ENCODE measurements at places on chromosomes 13 and 19.

DNA sequence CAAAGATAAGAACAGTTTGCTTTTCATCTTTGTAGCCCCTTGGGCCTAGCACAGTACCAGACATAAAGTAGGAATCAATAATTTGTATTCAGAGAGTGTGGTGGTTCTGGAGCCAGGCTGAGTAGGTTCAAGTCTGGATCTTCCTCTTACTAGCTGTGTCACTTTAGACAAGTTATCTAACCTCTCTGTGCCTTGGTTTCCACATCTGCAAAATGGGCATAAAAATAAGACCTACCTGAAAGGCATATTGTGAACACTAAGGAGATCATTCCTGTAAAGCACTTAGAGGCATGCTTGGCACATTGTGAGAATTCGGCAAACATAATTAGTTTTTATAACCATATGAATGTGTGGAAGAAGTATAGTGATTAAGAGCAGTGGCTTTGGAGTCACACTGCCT is 95.8 kb downstream of the MBNL2 start:
- DNase-seq, result no peak

- no peak for DNase-seq
These were observed 7.9 kb upstream of the RNASEH2B start for GRCh38 chr13:50901701-50902100.

- no peak for DNase-seq
These were observed 14.2 kb downstream of the CRTC1 start for GRCh38 chr19:18697680-18698079.

GRCh38 chr19:17576758-17577456 is 21.5 kb downstream of the COLGALT1 start:
- no peak for DNase-seq

DNA sequence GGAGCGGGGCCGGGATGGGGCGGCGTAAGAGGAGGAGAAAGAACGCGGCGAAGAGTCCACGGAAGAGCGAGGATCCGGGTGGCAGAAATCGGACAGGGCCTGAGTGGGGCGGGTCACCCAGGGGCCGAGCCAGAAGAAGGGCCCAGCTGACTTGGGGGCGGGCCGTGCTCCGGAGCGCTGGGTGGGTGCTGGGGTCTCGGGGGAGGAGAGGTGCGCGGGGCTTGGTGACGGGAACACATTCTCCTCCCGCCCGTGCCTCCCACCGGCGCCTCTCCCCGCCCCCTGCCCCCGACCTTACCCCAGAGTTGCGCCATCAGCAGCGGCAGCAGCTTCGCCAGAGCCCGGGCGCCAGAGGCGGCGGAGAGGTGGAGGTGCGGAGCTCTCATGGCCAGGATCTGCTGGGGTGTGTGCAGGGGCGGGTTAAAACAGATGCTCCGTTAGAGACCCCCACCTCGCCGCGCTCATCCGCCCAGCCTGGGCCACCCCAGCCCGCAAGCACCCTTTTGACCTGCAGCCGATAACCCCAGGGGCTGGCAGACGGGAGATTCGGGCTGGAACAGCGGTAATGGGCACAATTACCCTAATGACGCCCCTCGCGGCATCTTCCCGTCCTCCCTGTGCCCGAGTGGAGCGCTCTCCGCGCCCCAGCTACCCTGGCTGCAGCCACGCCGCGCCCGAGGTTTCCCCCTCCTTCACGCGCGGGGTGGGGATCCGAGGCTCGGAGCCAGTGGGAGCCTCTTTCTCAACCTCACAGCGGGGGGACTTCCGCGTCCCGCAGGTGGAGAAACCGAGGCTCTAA is 565 bp downstream of the KLK10 start:
- no peak for DNase-seq

DNA sequence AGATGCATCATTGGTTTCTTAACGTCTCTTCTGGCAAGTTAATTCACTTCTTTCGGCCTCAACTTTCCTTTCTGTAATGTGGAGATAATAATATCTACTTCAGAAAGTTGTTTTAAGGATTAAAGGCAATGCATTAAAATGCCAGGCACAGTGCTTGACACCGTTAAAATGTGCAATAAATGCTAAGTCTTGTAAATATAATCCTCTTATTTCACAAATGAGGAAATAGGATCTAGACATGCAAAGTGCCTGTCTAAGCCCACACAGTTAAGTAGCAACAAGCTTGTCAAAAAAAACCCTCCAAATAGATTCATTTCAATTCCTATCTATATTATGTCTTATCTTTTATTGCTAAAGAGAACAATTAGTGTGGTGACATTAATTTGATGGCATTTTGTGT is 86.4 kb upstream of the TSC22D1 start:
- no peak for DNase-seq

DNA sequence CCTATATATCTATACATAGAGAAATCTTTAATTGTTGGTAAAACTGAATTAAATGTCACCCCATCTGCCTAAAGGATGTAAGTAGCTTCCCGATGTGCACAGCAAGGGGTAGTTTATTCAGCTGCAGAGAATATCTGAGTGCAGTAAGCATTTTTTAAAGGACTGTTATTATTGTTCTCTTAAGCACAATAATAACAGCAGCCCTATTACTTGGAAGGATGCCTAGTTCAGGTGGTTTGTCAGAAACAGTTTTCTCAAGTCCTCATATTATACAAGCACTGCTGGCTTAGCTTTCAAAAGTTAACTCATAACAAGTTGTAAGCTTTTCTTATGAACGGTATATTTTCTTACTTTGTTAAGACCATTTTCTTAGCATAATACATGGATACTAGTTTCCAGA is 142.6 kb downstream of the CRYL1 start:
- DNase-seq, result no peak

DNA sequence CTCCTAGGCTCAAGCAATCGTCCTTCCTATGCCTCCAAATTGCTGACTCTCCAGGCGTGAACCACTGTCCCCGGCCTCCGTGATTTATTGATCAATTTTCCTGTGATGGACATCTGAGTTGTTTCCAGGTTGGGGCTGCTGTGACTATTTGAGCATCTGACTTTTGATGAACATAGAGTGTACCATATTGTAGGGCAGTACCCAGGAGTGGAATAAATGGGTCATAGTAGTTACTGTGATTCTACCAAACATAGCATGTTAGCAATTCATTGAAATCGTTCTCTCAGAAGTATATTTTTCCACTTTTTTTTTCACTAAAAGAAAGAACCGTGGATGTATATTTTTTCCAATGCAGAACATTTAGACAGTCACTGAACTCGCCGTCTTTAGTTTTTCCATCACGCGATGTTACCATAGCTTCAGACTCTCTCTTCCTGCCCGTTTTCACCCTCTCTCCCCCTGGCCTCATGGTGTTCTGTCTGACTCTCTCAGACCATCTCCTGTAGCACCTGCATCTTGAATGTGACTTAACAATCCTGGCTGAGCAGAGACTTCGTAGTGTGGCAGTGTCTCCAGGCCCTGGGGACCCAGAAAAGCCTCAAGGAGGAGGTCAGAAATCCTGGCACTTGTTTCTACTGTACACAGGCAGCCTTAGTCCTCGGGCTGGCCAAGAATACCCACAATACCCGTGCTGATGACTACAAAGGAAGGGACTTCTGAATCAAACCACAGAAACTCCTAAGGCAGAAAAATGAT is 3.2 kb upstream of the RASGRP4 start:
- no peak for DNase-seq

DNA sequence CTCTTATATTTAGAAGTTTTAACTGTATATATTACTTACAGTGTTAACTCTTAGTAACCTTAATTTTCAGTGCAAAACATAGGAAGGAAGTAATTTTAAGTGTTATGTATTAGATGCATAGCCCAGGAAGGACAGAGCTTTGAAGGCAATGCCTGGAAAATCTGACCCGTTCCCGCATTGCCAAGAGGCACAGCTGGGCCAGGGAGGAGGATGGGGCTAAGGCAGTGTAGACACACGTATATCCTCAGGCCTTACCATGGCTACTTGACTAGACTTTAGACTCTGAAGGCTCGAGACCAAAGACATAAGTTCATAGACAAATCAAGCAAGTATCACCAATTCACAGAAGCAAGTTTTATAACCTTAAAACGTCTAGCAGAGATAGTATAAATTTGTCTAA is 1944.2 kb downstream of the OLFM4 start:
- DNase-seq, result no peak

GRCh38 chr13:45356966-45357672 is 16.1 kb upstream of the TPT1 start:
- DNase-seq, result no peak

DNA sequence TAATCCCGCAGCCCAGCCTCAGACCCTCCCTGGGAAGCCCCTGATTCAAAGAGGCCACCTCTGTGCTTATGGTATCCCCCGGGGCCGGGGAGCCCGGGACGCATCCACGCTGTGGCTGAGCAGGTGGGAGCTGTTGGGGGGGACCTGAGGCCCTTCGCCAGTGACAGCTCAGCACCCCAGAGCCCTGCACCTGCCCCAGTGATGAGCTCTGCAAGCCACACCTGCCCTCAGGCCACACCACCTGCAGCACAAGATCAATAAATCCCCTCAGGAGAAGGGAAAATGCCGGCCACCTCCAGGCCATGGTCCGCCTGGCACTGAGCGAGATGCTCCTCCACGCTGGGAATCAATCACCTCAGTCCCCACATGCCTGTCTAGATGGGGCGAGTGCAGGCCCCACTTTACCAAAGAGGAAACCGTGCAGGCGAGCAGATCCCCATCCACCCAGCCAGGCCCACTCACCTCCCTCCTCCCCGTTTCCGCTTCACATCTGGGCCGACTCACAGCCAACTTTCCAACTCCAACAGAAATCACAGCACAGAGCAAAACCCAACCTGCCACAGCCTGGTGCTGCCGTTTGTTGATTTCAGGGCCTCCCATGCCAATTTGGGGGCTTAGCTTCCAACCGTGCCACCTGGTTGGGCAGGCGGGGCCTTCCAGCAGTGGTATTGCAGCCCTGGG is 12.8 kb downstream of the MOB3A start:
- no peak for DNase-seq

DNA sequence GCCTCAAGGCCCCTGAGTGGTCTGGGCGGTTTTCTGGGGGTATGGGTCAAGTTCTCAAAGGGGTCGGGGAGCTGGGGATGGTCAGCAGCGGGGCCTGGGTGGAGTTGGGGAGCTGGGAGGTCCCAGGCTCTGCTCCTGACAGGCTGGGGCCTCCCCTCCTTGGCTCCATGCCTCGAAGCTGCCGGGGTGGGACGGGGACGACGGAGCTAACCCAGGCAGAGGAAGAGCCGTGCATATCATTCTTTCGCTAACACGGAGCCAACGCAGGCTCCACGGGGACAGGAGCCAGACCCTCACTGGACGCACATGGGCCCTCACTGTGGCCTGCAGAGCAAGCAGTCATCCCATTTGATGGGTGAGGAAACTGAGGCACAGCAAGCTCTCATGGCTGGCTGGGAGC is 25.8 kb upstream of the CACTIN start:
- DNase-seq, result no peak

DNA sequence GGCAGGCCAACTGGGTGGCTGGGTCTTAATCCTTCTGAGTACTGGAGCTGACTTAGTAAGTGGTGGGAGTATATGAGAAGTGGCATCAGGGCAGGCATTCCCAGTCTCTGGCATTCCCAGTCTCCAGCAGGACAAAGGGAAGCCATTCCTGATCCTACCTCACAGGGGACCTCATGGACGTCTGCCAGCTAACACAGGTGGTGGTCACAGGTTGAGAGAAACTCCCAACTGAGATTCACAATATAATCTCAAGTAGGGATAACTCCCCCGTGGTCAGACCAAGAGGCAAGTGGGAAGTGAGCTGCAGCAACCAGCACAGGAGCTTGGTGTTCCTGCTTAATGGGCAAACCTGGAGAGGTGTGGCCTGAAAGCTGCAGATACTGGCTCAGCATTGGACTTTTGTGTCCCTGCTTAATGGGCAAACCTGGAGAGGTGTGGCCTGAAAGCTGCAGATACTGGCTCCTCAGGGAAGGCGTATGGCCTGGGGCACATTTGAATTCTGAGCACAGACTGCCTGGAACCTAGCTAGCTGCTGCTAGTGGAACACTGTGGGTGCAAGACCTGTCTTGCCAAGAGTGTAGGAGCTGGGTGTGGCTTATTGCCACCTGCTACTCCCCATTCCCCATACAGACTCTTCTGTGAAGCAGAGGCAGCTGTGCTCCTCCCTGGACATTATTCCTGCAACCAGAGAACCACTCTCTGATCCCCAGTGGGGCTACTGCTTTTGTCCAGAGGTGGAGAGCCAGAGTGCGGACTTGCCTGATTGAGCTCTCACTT is 25.9 kb upstream of the OR10H2 start:
- no peak for DNase-seq

DNA sequence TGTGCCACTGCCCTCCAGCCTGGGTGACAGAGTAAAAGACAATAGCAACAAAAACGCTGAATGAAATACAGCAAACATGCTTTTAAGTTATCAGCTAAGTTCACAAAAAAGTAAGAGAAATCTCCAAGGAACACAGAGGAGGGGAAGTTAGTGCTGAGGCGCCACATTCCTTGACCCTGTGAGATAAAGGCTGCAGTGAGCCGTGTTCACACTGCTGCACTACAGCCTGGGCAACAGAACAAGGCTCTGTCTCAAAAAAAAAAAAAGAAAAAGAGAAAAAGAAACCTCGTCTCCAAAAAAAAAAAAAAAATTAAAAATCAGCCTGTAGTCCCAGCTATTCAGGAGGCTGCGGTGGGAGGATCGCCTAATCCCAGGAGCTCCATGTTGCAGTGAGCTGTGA is 16.3 kb upstream of the DOCK6 start:
- DNase-seq, result no peak

GRCh38 chr19:54949412-54949811 is 2.1 kb upstream of the NLRP7 start:
- DNase-seq, result no peak

DNA sequence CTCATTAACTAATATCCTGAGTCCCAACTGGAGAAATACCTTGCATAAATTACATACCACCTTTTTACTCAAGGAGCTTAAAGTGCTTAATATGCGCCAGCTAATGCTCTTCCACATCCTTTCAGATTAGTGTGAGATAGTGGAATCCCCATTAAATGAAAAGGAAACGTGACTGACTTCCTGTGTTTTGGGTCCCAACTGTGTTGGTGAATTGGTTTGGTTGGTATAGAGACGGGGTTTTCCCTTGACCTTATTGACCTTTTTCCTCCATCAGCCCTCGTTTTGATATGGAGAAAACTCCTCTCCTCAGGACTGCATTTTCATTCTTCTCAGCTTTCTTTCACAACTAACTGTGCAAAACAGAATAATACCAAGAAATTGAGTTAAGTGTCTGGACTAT is 163.5 kb downstream of the PAN3 start:
- no peak for DNase-seq

- DNase-seq, result no peak
These were observed 47.4 kb downstream of the STOML3 start for GRCh38 chr13:38943231-38943630.
